DMS153 (cell line): ENCODE measurements at places on chromosomes 5 and 9.

- DNase-seq, result no peak
Observed at GRCh38 chr9:127386981-127387380, 10.0 kb upstream of the SLC2A8 start.

- no peak for DNase-seq
Observed at GRCh38 chr5:109690242-109690974, 681 bp downstream of the MAN2A1 start.

DNA sequence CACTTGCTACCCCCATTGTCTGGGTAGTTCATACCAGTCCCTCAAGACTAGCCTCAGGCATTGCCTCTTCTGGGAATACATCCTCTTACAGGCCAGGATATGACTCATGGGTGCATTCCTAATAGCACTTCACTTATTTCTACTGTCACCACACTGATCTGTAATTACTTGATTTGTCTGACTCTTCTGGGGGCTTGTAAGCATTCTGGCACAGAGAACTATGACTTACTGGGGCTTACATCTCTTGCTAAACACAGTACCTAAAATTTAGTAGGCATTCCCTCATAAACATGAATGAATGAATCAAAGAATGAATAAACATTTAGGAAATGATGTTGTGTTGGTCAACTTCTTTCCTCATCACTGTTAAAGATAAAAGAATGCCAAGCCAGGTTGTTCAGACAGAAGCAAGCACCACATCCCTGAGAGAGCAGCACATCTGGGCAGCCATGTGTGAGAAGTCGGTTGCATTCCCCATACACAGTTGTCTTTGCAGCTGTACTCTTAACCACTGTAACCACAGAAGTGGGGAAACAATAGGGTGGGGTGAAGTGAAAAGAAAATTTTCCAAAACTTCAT lies 27.6 kb downstream of the IL7R start:
- DNase-seq, result no peak

GRCh38 chr9:129929496-129930125 lies 94.4 kb downstream of the USP20 start:
- DNase-seq, result no peak

DNA sequence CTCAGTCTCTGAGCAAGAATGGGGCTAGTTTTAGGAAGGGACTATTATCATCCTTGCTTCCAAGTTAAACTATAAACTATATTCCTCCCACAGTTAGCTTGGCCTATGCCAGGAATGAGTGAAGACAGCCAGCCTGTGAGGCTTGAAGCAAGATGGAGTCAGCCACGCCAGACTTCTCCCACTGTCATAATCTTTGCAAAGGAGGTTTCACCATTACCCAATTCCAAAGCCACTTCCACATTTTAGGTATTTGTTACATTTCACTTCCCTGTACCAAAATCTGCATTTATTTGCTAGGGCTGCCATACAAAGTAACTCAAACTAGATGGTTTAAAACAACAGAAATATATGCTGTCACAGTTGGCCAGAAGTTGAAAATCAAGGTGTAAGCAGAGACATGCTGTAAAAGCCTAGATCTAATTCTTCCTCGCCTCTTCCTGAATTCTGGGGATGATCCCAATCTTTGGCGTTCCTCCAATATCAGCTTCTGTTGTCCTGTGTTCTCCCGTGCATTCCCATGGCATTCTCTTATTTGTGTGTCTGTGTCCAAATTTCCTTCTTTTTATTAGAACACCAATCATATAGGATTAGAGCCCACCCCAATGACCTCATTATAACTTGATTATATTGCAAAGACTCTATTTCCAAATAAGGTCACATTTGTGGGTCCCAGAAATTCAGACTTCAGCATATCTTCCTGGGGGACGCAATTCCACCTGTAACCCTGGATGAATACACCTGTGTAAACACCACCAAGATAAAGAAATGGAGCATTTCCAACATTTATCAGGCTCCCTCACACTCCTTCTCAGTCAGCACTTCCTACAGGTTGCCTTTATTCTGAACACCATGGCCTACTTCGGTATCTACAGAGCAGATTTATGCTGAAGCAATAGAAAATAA lies 126.8 kb downstream of the GCNT1 start:
- DNase-seq, result no peak

DNA sequence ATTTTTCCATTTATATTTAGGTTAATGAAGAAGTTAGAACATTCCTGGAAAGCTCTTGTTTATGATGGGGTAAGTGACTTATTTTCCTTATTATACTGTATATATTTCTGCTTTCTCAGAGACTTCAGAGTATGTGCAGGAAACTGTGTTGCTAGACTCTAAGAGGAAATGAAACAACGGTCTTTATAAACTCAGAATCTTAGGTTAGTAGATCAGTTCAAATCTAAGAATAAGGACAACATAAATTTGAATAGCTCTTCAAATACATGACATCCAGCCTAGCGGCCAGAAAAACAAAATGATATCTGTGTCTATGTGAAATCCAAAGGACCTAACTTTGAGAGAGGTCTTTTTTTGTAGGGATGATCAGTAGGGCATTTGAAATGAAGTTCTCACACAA lies 94.3 kb downstream of the PRKACG start:
- no peak for DNase-seq

DNA sequence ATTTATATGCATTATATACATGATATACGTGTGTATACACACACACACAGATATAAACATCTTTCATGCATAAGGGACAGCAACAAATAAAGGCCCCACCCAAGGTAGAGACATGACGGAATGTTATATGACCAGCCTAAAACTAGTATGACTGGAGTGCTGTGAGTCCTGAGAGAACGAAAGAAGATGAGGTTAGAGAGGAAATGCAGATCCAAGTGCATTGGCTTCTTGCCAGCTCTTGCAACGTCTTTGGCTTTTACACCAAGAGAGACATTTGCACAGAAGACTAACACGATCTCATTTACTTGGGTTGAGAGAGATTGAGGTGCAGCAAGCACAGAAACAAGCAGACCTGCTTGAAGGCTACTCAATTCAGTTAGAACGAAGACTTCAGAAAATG lies 23.0 kb downstream of the CDH10 start:
- no peak for DNase-seq
